ENCODE measurements at places on chromosomes 13 and 19.

DNA sequence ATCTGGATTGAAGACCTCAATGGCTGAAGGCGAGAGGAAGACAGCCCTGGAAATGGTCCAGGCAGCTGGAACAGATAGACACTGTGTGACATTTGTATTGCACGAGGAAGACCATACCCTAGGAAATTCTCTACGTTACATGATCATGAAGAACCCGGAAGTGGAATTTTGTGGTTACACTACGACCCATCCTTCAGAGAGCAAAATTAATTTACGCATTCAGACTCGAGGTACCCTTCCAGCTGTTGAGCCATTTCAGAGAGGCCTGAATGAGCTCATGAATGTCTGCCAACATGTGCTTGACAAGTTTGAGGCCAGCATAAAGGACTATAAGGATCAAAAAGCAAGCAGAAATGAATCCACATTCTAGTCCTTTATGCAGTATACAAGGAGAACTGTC is 1.2 kb downstream of the POLR1D start:
- no peak for DNase-seq

DNA sequence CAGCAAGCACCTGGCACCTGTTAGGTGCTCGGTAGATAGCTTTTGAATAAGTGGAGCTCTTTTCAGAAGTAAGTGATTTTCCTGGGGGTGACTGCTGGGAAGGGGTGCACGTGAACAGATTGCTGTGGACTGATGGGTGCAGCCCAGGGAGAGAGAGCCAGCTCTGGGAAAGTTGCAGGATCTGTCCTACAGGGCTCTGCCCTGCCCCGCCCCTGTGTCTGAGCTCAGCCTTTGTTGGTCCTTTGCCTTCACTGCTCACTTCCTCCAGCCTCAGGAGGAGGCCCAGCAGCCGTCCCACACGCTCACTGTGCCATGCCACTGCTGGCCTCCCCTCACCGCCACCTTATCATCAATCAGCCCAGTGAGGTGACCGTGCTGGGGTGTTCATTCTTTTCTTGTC is 33.7 kb upstream of the TEX29 start:
- no peak for DNase-seq

DNA sequence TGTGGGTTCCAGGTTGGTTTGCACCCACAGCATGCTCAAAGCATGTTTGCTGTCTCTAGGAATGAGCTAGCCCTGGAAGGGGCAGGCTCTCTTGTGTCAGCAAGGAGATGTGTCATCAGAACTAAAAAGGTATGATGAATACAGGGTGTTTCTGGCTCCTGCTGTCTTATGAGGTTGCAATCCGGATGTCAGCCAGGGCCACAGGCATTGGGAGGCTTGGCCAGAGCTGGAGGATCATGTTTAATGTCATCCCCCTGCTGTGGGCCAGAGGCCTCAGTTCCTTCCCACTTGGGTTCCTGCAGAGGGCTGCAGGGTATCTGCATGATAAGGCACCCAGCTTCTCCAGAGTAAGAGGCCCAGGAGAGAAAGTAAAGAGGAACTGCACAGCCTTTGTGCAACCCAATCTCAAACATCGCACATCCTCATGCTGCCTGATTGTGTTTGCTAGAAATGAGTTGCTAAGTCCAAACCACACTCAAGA is 193.6 kb downstream of the COL4A1 start:
- peak; percentile 15 for DNase-seq

GRCh38 chr19:41734585-41734984 is 20.7 kb upstream of the CEACAM6 start:
- DNase-seq = no peak

- DNase-seq = no peak
These were observed 48.1 kb downstream of the ZC3H13 start for GRCh38 chr13:46004491-46004890.

- DNase-seq = no peak
These were observed 424.1 kb upstream of the DACH1 start for GRCh38 chr13:72290962-72291681.

GRCh38 chr19:5122121-5122400 is 153.1 kb downstream of the KDM4B start:
- peak; percentile 41 for DNase-seq

GRCh38 chr19:35777961-35778360 is 2.6 kb downstream of the ARHGAP33 start:
- DNase-seq = no peak

GRCh38 chr13:95784900-95785290 is 108.0 kb downstream of the DNAJC3 start:
- no peak for DNase-seq

DNA sequence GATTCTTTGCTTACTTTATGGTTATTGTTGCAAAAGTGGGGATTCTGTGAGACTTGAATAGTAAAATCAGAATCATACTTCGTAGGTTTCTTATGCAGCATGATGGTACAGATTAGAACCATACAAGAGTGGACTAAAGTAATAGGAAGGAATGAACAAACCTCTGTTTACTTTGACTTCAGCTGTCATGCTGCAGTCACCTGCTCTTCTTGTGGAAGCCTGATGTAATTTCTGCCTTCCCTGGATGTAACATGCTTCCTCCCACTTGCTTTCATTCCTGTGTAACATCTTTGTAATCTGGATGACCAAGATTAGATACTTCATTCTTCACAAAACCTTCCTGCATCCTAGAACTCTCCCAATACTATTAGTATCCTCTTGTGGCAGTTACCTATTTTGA is 235.0 kb downstream of the PCCA start:
- DNase-seq = no peak

DNA sequence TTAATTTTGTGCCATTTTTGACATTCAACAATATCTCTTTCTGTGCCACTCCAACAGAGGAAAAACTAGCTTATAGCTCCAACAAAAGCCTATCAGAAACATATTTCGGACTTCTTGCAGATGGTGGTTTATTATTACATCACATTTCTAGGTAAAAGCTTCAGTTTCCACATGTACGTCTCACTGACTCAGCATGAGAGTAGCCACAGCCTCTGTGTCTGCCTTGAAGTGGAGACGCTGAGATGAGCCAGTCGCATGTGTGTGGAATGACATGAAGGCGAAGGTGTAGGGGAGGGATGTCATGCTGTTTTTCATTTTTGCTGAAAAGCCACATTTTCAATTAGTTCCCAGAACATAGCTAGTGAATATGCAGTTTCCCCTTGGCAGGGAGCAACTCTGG is 598.6 kb downstream of the EFNB2 start:
- DNase-seq = no peak

- no peak for DNase-seq
These were observed 32.8 kb downstream of the TMEM161A start for GRCh38 chr19:19105365-19106055.

- DNase-seq = no peak
These were observed 15.9 kb upstream of the S1PR4 start for GRCh38 chr19:3162418-3163229.

GRCh38 chr13:109668433-109669233 is 117.8 kb downstream of the IRS2 start:
- DNase-seq = no peak

- DNase-seq = no peak
These were observed 158.6 kb upstream of the SLC10A2 start for GRCh38 chr13:103224804-103225203.

GRCh38 chr13:44146138-44146537 is 227.5 kb upstream of the SERP2 start:
- DNase-seq = no peak

GRCh38 chr13:42752731-42753130 is 28.7 kb upstream of the FAM216B start:
- DNase-seq = no peak

DNA sequence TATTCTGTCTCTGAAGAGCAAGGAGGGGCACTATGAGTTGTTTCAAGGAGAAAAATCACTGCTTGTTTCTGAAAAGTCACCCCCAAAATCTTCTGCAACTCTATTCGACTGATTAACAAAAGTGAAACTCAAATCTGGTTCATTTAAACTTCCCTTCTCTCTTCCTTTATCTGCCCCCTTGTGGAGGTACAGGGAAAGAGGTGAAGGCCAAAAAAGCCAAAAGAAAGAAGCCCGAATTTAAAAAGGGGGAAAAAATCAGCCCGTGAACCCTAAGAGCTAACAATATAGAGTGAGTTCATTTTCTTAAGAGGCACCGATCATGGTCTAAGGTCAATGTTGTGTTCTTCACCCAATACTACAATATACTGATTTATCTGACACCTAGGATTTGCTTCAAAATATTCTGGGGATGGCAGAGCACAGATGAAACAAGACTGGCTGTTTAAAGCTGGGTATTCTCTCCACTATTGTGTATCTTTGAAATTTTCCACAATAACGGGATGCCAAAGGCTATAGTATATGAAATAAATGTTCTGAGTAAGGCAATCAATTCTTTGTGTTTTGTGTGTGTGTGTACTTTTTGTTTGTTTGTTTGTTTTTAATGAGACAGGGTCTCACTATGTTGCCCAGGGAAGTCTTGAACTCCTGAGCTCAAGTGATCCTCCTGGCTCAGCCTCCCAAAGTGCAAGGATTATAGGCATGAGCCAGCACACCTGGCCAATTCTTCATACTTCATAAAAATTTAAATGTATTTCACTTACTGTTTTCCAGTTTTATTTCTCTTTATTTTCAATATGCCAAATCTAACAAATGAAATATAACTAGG is 55.0 kb upstream of the EEF1AKMT1 start:
- peak; percentile 79 for DNase-seq

GRCh38 chr19:42246922-42247639 is 4.7 kb upstream of the GSK3A start:
- no peak for DNase-seq

- DNase-seq = no peak
These were observed 115.8 kb downstream of the DNAJC15 start for GRCh38 chr13:43139211-43139610.

DNA sequence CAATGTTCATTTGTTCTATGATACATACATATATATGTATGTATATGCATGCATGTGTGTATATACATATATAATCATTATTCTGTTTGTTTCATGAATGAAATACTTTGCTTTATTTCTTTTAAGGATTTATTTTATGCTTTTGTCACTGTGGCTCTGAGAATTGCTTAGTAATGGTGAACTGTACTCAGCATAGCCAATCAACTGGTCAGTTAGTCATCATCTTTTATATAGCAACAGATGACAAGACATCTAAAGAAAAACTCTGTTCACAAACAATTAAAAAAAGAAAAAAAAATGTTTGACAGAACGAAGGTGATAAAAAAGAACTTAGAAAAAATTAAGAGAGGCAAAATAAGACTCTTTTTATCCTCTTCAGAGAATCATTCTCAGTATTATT is 1440.3 kb downstream of the PCDH9 start:
- DNase-seq = no peak

DNA sequence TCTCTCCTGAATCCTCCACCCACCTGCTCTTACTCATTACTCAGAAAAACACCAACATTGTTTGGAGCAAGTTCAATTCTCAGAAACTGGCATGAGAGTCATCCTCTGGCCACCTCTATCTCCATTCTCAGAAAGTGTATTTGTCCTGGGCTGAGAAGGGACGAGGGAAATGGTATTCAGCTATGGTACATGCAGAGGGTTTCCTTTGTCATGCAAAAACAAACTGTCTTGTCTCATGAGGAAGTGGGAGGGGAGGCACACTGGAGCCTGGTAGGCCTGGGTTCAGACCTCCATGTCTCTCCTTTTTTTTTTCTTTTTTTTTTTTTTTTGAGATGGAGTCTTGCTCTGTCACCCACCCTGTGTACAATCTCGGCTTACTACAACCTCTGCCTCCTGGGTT is 31.9 kb upstream of the LILRA2 start:
- DNase-seq = no peak

- DNase-seq = no peak
These were observed 246.2 kb downstream of the FOXO1 start for GRCh38 chr13:40420160-40420740.

DNA sequence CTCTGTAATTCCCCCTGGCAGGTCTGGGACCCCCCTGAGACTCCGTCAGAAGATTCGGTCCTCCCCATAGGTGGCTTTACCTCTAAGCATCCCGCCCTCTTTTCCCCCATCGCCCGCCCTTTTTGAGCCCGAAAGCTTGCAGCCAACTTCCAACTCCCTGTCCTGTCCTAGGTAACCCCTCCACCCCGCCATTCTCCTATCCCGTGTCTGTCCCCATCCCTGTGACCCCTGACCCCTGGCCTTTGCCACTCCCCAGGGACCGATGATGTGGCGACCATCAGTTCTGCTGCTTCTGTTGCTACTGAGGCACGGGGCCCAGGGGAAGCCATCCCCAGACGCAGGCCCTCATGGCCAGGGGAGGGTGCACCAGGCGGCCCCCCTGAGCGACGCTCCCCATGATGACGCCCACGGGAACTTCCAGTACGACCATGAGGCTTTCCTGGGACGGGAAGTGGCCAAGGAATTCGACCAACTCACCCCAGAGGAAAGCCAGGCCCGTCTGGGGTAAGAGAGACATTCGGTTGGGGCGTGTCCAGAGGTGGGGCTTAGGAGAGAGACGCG is 488 bp downstream of the RCN3 start:
- DNase-seq = no peak

GRCh38 chr13:40024967-40025714 is 369.7 kb downstream of the COG6 start:
- DNase-seq = no peak

GRCh38 chr19:53642381-53643099 is 10.7 kb downstream of the DPRX start:
- no peak for DNase-seq

DNA sequence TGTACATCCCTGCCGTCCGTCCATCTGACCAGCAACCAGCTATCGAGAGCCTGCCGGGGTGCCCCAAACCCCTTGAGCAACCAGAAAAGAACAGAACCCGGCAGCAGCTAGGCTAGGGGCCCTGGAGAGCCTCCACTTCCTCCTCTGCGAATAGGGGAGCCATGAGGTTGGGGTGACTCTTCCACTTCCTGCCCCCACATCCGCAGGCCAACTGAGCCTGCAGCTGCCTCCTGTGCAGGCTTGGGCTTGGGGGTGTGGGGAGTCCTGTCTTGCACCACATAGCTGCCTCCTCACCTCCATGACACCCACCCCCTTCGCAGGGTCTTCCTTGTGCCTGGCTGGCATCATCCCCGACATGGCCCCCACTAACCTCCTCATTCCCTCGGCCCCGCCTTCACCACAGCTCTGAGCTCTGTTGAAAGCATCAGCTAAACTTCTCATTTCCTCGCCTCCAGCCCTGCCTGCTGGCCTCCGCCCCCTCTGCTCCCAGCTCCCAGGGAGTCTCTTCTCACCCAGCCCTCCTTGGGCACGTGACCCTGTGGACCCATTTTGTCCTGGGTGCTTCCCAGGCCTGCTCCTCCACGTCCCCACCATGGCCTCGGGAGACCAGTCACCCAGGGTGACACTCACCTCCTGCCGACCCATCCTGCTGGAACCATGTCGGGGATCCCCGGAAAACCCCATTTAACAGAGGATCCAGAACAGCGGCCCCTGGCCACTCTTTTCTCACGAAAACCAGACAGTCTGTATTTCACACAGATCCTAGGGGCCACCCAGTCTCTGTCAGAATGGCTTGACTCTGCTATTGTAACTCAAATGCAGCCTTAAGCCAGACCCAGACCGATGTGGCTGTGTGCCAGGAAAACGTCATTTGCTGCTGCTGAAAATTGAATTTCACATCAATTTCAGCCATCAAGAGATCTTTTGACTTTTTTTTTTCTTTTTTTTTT is 50.4 kb downstream of the MYO9B start:
- no peak for DNase-seq

GRCh38 chr13:44423824-44424223 is 50.2 kb downstream of the SERP2 start:
- no peak for DNase-seq

- DNase-seq = no peak
These were observed 30.8 kb upstream of the NDFIP2 start for GRCh38 chr13:79450110-79450509.
